Activated CD8-positive, alpha-beta T cell treated with anti-CD3 and anti-CD28 coated beads for 36 hours (primary cell): ENCODE measurements at places on chromosomes 2 and 18.

DNA sequence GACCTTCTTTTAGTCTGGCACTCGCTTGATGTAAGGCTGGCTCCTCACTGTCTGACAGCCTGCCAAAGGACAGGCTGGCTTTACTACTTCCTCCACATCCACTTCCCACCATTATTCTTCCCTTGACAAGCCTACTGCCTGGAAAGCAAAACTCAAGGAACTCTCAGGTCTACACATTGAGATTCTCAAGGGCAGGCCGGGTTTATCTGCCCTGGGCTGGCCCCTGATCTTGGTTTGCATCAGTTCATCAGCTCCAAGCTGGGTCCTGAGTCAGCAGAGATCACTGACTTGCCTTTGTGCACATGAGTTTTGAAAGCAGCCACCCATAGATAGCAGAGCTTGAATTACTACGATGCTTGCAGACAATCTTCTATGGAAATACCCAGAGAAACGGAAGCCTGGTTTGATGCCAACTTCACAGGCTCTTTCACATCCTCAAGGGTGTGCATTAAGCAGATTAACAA, 53.9 kb downstream of the KCTD18 start:
- DNase-seq: peak; percentile 33

- no peak for DNase-seq
Observed at GRCh38 chr18:40902436-40902835, 1052.6 kb upstream of the PIK3C3 start.

DNA sequence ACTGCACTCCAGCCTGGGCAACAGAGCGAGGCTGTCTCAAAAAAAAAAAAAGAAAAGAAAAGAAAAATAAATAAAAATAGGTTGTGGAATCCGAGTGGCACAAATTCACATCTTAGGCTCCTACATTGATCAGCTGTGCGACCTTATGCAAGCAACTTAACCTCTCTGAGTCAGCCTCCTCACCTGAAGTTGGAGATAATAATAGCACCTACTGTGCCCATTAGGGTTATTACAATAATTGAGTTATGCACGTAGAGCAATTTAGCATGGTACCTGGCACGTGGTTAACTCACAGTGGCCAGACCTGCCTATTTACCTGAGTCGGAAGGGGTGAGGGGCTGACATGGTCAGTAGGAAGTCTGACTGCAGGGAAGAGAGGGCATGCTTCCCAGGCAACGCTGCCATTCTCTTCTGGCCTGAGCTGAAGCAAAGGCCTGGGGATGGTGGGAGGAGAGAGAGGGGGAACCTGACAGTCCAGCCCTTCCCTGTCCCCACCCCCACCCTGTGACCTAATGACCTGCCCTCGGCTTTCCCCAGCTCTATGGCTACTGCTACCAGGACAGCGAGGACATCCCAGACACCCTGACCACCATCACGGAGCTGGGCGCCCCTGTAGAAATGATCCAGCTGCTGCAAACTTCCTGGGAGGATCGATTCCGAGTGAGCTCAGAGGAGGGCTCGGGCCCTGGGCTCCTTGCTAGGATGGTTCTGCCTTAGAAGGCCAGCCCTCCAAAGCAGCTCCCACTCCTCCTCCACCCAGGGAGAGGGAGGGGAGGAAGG, 5.1 kb downstream of the PKDCC start:
- no peak for DNase-seq

DNA sequence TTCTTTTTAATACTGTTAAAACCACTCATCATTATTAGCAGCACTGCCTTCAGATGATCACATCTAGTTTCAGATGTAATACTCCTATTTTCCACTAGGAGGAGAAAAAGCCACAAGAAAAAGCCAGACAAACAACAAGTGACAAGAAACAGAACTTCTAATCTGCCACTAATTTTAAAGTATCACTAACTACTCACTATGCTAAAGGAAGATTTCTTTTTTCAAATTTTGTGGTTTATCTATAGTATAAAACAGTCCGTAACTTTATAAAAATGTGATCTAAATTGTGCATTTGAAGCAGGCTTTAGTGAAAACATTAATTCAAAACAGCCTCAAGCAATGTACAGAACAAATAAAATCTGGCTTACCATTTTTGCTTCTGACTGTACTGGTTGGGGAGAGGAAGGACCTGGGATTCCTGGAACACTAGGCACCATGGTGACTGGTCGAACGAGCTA, 56.8 kb downstream of the ATF2 start:
- no peak for DNase-seq

DNA sequence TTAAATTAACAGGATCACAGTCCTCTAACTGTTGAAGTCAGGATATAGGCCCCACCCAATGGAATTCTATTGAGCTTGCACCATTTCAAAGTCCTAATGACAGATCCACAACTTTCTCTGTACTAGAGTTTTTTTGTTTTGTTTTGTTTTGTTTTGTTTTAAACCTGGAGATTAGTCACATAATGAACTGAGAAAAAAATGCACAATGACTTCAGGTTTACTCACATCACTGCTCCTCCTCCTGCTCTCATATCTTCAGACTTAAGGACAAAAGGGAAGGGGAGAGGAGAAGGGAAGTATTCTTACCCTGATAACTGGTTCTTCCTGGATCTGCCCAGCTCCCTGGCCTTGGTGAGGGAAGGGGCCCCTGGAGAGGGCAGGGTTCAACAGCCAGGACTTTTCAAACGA, 208.2 kb upstream of the EPHA4 start:
- no peak for DNase-seq

GRCh38 chr18:79326413-79327198, 69.1 kb upstream of the NFATC1 start:
- peak; percentile 18 for DNase-seq

DNA sequence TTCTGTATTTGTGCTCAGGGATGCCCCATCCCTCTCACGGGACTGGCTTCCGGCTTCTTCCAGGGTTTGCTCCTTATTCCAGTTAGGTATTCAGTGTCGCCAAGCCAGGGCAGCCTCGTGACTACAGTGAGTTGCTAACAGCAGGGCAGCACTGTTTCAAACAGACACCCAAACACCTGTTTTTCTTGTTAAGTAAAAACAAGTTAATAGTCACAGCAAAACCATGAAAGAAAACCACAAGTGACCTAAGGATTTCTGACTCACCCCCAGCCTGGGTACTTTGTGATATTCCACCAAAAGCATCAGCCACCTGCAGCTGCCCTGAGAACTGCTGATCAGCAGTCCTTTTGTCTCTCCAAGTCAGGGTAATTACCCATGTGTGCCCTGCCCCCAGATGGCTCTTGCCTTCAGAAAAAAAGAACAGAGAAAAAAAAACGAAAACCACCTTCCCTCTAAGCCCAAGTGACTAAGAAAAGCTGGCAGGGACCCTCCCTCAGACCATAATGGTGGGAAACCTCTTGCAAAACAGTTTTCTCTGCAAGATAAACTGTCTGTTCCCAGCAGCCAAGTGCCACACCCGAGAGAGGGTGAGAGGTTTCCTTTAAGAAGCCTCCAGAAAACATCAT, 178.2 kb downstream of the ANAPC1 start:
- DNase-seq: peak; percentile 79

GRCh38 chr18:79588636-79589481, 90.7 kb upstream of the CTDP1 start:
- no peak for DNase-seq

DNA sequence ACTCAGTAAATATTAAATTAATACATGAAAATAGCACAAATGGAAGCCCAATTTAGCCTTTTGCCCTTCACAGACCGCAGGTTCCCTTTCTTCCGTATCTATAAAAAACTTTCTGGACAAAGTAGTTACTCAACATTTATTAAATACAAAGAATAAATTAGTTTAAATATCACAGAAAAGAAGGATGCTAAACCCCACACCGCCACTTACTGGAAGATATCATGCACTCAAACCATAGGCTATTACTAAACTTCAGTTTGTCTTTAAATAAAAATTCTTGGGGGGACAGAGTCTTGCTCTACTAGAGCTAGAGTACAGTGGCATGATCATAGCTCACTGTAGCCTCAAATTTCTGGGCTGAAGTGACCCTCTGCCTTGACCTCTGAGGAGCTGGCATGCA, 120.7 kb upstream of the FHL2 start:
- no peak for DNase-seq

- no peak for DNase-seq
Observed at GRCh38 chr2:209526561-209526960, 102.7 kb downstream of the MAP2 start.

GRCh38 chr2:163601377-163601776, 134.4 kb downstream of the FIGN start:
- no peak for DNase-seq

GRCh38 chr2:214542866-214543265, 132.0 kb downstream of the VWC2L start:
- DNase-seq: no peak

DNA sequence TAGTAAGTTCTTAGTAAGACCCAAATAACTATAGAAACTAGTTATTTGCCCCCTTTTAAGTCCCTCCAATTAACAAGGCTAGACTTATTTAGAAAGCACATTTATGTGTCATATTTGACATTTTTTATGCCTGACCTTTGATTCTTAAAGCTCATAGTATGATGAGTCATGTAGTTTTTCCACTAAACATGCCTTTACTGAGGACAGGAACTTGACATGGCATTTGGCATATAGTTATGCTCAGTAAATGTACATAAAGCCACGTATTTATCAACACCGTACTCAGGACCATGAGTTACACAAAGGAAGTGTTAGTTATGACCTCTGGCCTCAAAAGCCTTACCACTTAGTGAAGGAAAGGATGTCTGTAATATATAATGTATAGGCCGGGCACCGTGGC, 78.9 kb downstream of the GNAL start:
- DNase-seq: no peak

GRCh38 chr2:195312662-195313061, 344.4 kb upstream of the SLC39A10 start:
- no peak for DNase-seq

DNA sequence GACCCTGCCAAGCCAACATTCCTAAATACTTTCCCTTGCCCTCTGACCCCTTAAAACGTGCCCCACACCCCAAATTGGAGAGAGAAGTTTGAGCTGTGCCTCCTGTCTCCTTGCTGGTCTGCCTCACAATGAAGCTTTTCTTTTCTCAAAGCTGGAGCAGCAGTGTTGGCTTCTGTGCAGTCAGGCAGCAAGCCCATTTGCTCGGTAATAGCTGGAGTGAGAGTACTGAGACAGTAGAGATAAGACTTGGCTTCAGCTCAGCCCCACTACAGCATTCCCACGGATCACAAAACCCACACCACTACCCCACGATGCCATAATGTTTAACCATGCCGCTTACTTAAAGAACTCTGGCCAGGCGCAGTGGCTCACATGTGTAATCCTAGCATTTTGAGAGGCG, 73.0 kb downstream of the NCAPH start:
- DNase-seq: no peak

DNA sequence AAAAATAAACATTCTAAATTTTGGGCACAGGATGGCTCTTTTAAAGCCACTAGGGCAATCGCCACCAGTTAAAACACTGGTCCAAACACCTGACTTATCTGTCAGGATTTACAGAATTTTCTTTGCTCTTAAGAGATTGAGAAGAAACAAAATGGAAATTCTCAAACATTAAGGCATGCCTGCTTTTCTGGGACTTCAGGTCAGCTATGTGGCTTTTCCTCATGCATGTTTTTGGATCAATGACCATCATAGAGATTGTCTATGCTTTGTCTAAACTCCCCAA, 112.7 kb downstream of the SMAD2 start:
- DNase-seq: no peak

- no peak for DNase-seq
Observed at GRCh38 chr2:28802975-28803429, 7.6 kb upstream of the SPDYA start.

GRCh38 chr18:42909095-42909494, 206.4 kb downstream of the RIT2 start:
- DNase-seq: no peak

- DNase-seq: no peak
Observed at GRCh38 chr2:98647636-98648035, 39.2 kb downstream of the UNC50 start.

GRCh38 chr2:31736695-31737454, 156.1 kb upstream of the SRD5A2 start:
- no peak for DNase-seq

GRCh38 chr18:5601188-5601624, 57.4 kb upstream of the EPB41L3 start:
- DNase-seq: no peak

- DNase-seq: no peak
Observed at GRCh38 chr2:97785818-97786217, 72.4 kb downstream of the ZAP70 start.

GRCh38 chr2:946073-946948, 4.3 kb upstream of the SNTG2 start:
- peak; percentile 65 for DNase-seq

- DNase-seq: no peak
Observed at GRCh38 chr2:118481299-118481698, 366.1 kb downstream of the EN1 start.

DNA sequence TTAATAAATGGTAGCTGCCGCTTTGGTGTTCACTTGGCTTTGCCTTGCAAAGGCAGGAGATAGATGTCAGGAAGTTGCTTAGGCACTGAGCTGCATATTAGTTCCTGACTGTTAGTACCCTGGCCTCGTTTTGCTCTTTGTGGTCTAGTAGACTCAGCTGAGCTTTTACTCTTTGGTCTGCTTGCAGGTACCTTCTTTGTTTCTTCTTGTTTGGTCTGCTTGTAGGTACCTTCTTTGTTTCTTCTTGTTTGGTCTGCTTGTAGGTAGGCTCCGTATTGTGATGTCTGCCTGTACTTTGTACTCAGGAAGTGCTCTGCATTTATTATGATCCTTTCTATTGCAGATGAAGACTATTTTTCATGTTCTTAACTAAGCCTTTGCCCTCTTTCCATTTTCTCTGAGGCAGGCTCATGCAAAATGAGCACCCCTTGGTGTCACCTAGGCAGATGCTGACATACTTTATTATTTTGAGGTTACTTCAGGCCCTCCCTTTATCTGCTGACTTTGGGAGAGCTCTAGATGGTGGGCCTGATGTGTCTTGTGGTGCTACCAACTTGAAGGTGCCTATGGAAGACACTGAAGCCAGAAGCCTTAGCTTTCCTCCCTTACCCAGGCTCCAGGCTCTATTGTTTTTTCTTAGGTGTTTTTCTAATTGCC, 6.0 kb downstream of the RPIA start:
- no peak for DNase-seq

- DNase-seq: no peak
Observed at GRCh38 chr2:54770676-54771075, 47.2 kb downstream of the EML6 start.

- no peak for DNase-seq
Observed at GRCh38 chr18:62457877-62458276, 64.9 kb upstream of the ZCCHC2 start.

DNA sequence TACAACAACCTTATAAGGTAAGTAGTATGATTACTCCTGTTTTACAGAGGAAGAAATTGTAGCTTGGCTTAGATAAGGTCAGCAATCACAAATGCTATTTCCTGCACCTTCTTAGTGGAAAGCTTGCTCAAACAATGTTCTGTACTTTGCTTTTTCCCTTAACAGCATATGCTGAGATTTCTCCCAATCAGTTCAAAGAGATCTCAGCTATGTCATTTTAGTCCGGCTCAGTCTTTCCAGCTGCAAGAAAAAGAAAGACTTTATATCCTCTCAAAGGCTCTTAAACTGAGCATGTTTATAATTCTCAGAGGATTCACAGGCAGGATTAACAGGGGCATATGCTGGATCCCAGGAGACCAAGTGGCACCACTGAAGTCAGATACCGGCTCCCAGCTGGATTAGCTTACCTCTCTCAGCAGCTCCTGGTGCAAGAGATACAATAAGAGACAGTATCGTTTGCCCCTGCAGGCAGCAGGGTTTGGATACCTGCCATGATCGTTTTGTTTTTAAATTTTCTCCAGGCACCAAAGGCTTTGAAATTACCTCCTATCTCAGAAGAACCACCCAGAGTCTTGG, 29.5 kb downstream of the KIAA2012 start:
- DNase-seq: no peak
